BJ (cell line): ENCODE measurements at places on chromosomes 12 and 14.

- no peak for DNase-seq
Observed at GRCh38 chr12:2902272-2902880, 11.7 kb downstream of the TULP3 start.

GRCh38 chr12:109286652-109287051 is 22.4 kb downstream of the FOXN4 start:
- no peak for DNase-seq

- DNase-seq = no peak
Observed at GRCh38 chr12:133165776-133166175, 15.5 kb upstream of the ZNF268 start.

DNA sequence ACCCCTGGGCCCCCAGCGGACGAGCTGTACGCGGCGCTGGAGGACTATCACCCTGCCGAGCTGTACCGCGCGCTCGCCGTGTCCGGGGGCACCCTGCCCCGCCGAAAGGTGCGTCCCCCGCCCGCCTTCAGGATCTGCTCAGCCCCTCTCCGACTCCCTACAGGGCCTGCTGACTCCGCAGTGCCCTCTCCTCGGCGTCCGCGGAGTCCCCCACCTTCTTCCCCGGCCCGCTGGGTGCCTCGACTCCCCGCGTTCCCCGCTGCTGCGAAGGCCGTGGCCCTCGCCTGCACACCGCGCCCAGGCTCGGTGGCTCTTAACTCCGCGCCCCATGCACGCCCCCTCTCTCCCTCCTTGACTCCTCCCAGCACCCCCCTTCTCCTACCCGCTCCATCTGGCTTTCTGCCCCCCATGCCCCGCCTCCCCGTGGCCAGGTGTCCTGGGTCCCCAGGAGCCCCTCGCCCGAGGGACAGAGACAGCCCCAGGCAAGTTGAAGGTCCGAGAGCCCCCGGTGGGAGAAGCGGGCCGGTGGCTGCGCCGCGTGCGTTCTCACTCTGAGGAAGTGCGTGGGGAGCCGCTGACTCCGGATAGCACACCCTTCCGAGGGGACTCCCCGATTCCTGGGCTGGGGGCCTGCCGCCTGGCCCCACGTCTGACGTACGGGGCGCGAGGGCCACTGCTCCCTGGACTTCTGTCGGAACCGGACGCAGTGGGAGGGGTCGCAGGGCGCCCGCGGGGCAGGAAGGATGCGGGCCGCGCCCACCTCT is 594 bp downstream of the TAMALIN start:
- no peak for DNase-seq

GRCh38 chr14:75689012-75689411 is 28.0 kb downstream of the TTLL5 start:
- peak; percentile 10 for DNase-seq

- DNase-seq = no peak
Observed at GRCh38 chr12:39065455-39065854, 160.1 kb upstream of the CPNE8 start.

- peak; percentile 56 for DNase-seq
Observed at GRCh38 chr12:96811083-96811482, 96.0 kb upstream of the NEDD1 start.

DNA sequence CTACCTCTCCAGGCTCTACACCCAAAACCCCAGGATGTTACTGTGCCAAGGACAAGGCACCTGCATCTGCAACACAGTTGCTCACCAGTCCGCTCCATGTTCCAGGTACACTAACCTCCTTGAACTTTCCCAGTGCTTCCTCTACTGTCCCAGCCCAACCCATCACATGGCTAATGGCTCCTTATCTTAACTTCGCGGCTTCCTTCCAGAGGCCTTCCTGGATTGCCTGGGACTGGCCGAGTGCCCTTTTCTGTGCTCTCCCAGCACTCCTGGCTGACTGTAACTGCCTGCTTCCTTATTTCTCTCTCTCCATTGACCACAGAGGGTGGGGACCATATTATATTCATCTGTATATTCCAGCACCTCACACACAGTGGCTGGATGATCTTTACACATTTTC is 20.9 kb downstream of the POMT2 start:
- DNase-seq = no peak

DNA sequence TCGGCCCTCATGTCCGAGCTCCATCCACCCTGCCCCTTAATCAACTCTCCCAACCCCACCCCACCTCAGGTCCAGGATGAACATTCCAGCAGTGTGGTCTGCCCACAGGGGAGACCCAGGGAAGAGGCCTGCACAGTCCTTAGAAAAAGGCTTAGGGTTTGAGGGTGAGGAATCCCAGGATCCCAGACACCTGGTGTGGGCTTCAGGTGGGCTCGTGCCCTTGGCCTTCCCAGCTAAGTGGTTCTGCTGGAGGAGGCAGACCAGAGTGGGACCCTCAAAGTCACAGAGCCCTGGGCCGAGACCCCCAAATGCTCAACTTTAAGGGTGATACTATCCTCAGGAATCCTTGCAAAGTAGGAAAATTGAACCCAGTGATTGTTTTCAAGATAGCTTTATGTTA is 25.4 kb upstream of the PPP2R5C start:
- no peak for DNase-seq

DNA sequence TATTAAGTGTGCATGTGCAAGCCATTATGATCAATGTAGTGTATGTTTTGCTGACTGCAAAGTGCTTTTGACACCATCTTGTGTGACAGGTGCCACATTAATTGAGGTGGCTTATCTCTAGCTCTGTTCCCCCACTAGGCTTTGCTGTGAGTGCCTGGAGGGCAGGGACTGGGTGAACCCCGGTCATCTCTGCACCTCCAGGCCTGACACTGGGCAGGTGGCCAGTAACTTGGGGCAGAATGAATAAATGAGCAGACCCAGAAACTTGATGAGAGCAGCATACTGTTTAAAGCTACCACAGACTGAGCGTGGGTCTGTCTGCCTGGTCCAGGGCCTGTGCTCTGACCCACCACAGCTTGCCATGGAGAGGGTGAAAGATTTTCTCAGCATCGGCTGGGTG is 151.6 kb downstream of the CALM1 start:
- no peak for DNase-seq

DNA sequence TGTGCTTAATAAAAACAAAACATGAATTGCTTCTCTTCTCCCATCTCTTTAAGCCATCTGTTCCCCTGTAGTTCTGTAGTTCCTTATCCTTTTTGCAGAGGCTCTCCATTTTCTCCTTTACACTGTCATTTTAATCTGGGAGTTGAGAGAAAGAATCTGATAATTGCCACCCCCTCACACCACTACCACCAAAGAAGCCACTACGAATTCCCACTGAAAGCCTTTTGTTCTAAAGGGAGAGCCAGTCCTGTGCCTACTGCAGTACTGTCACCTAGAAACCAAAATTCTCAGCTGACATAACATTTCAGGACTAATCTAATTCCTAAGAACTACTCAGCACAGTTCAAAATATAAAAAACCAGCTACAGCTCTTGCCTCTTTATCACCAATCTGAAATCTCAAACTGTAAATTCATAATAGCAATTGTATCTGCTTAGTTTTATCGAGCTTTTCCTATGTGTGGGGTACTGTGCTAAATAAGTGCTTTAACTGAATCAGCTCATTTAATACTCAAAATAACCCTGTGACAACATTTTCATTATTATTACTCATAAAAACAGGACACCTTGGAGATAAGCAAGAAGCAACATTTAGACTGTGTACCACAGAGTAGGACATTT is 72.4 kb downstream of the SPPL3 start:
- DNase-seq = no peak

DNA sequence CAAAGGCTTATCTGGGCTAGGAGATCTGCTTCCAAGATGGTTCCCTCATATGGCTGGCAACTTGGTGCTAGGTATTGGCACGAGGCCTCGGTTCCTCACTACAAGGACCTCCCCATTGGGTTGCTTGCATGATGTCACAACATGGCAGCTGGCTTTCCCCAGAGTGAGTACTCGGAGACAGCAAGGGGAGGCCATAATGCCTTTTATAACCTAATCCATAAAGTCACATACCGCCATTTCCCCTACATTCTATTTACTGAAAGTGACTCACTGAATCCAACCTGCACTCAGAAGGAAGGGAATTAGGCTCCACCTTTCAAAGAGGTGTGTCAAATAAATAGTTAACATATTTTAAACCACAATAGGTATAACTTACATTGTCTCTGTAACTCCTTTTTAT is 130.9 kb downstream of the SAMD4A start:
- no peak for DNase-seq

DNA sequence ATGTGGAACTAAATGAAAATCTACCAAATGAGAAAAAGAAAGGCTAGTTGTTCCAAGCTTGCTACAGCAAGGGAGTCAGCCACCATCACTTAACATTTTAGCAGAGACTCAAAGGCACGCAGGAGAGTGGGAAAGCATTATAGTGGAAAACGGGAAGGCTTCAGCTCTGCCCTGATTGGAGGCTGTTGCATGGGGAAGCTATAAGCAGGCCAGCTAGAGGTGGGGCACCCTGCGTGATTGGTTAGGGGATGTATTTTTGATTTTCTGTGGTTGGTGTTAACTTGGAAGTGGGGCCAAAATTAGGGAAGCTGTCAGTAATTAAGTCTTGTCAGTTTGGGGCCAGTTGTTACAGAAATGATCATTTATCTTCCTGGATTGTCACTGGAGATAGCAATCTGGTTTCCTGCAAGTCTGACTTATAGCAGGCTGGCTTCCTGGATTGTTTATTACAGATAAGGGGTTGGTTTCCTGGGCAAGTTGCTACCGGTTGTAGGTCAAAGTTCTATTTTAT is 93.9 kb downstream of the FAR2 start:
- DNase-seq = no peak

DNA sequence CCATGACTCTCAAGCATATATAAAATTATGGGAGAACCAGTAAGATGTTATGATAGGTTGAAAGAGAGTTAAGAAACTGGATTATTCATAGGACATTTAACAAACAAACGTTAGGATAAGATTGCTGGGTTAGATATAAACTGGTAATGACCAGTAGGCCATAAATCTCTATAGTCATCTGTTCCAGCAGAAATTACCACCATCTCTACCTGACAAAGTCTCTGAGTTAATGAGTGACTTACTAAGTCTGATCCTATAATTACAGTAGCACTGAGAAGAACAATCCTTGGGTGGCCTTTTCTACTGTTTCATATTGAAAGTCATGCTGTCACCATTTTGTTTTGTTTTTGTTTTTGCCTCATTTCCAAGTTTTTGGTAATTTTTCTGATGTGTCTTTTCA is 136.9 kb upstream of the CNOT2 start:
- no peak for DNase-seq

DNA sequence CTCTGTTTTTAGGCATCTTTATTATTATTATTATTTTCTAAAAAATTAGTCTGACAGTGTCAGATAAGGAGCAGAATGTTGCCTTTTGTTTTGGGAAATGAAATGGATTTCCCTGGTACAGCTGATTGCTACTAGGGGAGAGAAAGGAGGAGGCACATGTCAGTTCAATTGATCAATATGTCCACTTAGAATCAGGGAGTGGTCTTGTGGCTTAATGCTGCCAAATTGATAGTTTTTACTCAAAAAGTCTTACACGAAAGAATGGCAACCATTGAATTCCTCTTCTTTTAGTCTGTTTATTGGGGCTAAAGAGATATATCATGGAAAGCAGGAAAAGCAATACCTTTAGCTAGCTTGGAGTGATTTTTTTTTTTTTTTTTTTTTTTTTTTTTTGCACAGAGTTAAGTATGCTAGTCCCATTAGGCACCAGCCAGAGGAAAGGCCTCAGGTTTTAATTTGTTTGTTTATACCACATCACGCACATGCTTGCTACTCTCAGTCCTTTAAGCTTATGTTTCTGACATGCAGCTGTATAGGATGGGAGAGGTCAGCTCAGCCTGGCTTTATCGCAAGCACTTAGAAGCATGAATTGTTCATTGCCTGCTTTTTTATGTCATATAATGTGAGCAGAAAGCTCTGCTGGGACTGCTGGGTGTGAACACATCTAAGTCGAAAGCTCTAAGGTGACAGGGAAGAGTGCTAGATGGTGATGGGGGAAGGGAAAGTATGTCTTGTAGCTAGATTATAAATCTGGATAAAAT is 1.4 kb downstream of the AKAP6 start:
- no peak for DNase-seq

GRCh38 chr14:95511687-95512086 is 4.8 kb downstream of the SYNE3 start:
- DNase-seq = no peak

GRCh38 chr14:100640471-100641273 is 53.5 kb upstream of the BEGAIN start:
- DNase-seq = no peak

- no peak for DNase-seq
Observed at GRCh38 chr14:59126714-59127436, 61.6 kb upstream of the DAAM1 start.

GRCh38 chr12:111532751-111533150 is 66.4 kb downstream of the ATXN2 start:
- DNase-seq = no peak

GRCh38 chr12:108519558-108519957 is 4.5 kb downstream of the FICD start:
- DNase-seq = no peak

DNA sequence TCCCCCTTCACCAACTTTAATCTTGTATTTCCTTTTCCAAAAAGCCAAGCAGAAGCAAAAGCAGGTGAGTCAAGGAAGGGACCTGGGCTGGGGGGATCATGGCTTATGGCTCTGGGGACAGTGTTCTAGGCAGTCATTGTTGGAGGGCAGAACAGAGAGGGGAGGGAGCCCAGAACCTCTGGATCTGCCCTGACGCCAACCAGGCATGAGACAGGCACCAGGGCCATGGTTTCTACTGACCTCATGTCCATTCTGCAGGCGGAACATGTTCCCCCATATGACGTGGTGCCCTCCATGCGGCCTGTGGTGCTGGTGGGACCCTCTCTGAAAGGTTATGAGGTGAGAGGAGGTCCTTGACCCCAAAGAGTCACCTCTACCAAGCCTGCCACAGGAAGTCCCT is 6.6 kb downstream of the CACNB3 start:
- DNase-seq = no peak

DNA sequence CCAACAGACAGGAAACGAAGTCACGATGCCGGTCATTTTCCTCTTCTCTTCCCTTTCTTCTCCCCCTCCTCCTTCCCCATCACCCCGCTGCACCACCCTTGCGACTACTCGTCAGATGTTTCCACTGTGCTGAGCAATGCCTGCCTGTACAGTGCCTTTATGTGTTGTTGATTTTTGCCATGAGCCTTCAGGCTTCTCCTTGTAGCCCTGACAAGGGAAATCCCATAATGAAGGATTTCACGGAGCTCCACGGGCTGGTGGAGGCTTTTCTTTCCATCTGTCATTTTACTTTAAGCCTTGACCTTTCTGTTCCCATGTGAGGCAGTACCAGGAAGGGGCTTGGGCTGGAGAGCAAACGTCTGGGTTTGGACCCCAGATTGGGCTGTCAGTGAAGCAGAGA is 28.7 kb upstream of the CCND2 start:
- no peak for DNase-seq

DNA sequence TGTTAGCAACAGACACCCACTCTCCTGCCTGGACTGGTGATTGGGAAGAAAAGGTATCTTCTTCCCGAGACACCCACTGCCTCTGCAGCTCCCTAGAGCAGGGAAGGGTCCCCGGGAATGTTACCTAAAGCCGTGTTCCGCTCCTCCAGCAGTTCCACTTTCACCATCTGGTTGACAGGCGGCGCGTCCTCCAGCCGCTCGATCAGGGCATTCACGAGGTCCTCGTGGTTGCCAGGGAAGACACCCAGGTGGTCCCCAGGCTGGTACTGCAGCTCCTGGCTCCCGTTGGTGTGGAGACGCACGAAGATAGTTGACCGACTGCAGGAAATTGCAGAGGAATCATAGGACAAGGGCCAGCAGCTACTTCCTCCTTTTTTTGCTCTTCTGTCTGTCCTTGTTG is 44.2 kb upstream of the FBXO21 start:
- DNase-seq = no peak

- no peak for DNase-seq
Observed at GRCh38 chr14:69270795-69271708, 11.1 kb downstream of the GALNT16 start.

GRCh38 chr14:103563226-103563620 is 463 bp downstream of the COA8 start:
- no peak for DNase-seq
